ENCODE measurements at places on chromosomes 12 and 14.

GRCh38 chr12:21416511-21417121 lies 20.8 kb upstream of the PYROXD1 start:
- peak; percentile 78 for DNase-seq

DNA sequence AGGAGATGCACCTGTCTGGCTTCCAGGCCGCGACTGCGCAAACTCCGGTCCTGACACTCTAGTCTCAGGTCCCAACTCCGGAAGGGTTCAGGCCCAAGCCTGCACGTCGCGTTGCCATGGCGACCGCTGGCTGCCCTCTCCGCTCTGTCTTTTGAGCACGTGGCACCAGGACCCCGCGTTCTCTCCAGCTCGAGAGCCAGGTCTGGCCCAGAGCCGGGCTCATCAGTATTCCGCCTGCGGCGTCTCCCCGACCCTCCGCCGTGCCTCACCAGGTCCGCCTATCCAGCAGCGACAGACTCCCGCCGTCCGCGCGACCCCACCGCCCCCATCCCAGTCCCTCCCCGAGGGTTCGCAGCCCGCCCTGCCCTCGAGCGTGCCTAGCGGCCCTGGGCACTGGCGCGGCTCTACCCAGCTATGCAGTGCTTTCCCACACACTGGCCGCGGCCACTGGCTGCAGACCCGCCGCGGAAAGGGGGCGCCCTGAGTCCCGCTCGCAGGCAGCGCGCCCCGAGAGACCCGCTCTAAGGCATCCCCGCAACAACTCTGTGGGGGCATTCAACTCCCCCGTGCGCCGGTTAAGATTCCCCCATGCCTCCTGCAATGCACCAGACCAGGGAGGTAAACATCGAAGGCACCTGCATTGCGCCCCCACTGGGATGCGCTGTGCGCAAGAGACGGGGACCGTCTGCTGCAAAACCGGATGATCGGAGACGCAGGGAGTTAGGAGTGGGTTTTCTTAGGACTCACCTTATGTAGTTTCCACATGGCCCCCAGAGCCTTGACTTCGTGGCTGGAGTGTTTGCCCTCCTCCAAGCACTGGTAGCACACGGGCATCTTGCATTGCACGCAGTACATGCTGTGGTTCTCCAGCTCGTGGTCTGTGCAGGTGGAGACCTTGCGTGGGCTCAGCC lies 1.3 kb downstream of the TRIM9 start:
- DNase-seq: no peak

DNA sequence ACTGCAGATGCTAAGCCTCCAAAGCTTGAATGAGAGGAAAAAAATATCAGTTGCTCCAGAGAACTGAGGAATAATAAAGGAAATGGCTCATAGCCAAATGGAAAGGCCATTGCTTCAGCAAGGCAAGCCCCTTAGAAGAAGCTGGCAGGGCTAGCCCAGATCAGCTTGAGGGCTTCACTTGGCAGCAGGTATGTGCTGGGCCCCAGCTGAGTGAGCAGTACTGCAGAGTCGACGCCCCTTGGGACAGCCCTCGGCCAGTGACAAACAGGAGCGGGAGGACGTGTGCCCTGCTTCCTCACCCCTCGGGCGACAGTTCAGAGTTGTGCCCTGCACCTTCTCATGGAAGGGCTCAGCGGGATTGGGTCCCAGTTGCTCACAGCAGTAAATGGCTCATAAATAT lies 1031.2 kb upstream of the TMEM132C start:
- no peak for DNase-seq

GRCh38 chr14:34211732-34212131 lies 250.3 kb downstream of the SPTSSA start:
- no peak for DNase-seq

DNA sequence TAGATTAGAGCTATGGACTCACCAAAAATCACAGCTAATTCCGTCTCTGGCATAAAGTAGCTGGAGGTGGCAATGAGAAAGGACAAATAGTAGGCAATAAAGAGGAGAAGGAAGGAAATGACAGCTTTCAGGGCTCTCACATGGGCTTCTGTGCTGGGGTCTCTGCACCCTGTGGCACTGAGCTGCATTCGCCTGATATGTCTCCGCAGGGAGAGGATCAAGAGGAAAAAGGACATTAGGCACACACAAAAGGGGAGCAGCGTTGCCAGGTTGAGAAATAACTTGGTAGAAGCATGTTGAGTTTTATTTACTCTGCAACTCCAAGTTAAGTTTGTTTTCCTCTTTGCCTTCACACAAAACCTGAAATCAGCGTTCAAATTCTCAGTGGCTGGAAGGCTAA lies 686 bp downstream of the TAS2R7 start:
- DNase-seq: no peak

DNA sequence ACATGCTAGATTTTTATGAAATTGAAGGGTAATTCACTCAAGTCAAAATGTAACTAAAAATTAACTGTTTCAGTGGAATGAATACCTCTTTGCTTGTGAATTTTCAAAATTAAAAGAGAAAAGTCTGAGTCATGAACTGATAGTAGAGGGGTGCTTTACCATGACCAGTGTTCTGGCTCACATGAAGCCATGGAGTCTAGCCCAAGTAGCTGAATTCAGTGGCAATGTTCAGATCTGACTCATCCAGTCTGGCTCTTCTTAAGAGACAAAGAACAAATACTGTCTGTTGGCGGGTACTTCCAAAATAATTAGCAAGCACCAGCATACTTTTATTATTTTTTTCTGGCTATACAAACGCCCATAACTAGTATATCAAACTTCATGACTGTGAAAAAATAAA lies 366.3 kb upstream of the GARIN6 start:
- DNase-seq: no peak

GRCh38 chr14:51269634-51270033 lies 29.6 kb downstream of the TMX1 start:
- DNase-seq: no peak

- peak; percentile 76 for DNase-seq
These were observed 87.6 kb downstream of the GCH1 start for GRCh38 chr14:54815016-54815415.

GRCh38 chr12:34016361-34016760 lies 5.9 kb upstream of the ALG10 start:
- DNase-seq: no peak

GRCh38 chr12:26001530-26001929 lies 43.0 kb downstream of the RASSF8 start:
- DNase-seq: no peak

GRCh38 chr14:54627540-54628363 lies 60.8 kb downstream of the SAMD4A start:
- peak; percentile 78 for DNase-seq

GRCh38 chr12:105109465-105110212 lies 2.1 kb downstream of the WASHC4 start:
- peak; percentile 73 for DNase-seq

DNA sequence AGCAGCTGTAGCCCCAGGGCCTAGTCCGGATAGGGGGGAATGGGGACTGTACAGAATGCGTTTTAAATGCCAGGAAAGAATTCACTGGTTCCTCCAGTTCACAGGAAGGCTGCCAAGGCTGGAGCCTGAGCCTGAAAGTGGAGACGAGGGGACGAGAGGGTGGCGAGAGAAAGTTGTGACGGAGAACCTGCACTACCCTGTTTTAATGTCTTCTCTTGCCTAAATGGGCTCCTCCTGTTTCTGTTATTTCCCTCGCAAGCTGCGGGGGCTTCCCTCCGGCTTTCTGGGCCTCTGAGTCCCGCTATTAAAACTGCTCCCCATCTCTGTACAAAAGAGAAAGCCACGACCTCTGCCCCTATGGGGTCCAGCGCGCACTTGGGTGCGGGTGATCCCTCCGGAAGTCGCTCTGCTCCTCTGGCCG lies 4.5 kb downstream of the C1QL4 start:
- peak; percentile 64 for DNase-seq

DNA sequence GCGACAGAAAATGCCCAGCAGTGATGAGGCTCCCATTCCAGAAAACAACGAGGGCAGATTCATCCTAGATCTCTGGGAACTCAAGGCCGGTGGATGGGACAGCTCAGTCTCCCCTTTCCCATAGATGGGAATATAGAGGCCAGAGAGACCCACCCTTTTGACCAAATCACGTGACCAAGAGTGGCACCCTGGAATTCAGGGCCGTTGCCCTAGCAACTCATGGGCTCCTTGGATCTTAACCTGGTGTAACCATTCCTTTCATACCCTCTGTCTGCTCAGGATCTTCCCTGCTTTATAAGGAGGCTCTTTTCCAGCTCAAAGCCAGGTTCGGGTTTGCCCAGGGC lies 8.4 kb upstream of the LRTM2 start:
- DNase-seq: no peak

- no peak for DNase-seq
These were observed 63.2 kb upstream of the PNMA1 start for GRCh38 chr14:73777420-73777819.
